AG04449 (cell line): ENCODE measurements at places on chromosomes 1 and 21.

DNA sequence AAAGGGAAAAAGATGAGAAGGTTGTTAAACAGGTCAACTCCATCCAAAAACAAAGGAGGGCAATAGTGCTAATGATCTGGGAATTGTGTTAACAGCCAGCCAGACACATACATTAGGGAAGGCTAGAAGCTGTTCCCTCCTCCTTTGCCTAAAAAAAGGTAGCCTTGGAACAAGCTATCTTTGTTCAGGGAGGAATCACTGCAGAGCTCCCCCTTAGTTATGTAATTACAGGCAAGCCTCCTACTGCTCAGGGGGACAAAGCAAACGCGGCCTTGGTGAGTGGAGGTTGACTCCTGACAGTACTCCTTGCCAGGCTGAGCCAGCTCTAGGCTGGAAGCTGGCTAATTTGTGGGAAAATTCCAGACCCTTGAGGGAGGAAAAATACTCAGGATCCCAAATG lies 97.6 kb downstream of the VAV3 start:
- no peak for DNase-seq

- no peak for DNase-seq
Observed at GRCh38 chr1:17668624-17669175, 86.4 kb upstream of the ACTL8 start.

- DNase-seq: no peak
Observed at GRCh38 chr21:33196941-33197374, 32.8 kb upstream of the IFNAR2 start.

DNA sequence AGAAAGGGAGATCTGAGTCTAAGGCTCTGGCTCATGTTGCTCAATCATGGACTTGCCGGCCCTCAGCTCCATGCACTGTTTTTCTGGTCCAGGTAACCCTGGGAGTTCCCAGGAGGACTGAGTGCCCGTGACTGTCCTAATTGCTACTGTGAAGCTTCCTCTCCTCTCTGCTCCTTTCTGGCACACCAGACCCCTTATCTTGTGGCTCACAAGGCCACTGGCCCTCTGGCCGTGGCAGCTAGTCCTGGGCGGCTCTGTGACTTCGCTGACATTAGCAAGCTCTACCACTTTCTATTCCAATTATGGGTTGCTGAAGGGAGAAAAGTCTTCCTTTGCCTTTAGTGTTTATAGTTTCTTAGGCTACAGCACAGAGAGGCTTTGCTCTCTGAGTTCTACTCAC lies 380.2 kb downstream of the RWDD3 start:
- no peak for DNase-seq

- no peak for DNase-seq
Observed at GRCh38 chr1:56574794-56575193, 4.6 kb downstream of the PLPP3 start.

- no peak for DNase-seq
Observed at GRCh38 chr1:59193443-59194093, 103.3 kb upstream of the FGGY start.

DNA sequence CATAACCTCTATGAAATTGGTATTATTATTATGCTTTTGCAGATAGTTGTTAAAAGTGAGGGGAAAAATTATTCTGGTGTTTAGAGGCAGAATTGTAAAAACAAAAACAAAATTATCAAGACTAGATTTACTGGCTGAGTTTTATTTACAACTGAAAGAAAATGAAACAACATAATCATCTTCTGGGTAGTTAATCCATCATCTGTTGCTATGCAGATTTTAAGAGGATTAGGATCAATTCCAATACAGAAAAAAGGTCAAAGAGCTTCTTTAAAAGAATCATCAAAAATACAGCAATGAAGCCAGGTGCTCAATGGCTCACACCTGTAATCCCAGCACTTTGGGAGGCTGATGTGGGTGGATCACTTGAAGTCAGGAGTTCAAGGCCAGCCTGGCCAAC lies 8.3 kb downstream of the GOLT1A start:
- DNase-seq: no peak

GRCh38 chr1:38139738-38140487 lies 93.3 kb upstream of the POU3F1 start:
- DNase-seq: no peak

DNA sequence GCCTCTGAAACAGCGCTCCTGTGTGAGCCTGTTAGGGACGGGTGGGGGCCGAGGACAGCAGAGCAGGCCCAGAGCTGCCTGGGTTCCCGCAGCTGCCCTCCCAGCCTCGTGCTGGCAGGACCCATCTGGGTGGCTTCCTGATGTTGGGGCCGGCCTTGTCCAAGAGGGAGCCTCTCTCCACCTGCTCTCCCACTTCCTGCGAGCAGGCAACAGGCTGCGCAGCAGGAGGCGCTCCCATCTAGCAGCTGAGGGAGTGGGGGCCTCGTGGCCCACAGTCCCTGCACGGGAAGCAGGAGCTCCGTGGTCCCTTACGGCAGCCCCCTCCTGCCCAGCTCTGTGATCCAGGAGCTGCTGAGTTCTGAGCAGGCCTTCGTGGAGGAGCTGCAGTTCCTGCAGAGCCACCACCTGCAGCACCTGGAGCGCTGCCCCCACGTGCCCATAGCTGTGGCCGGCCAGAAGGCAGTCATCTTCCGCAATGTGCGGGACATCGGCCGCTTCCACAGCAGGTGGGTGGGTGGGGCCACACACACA lies 68.0 kb downstream of the TRIM11 start:
- no peak for DNase-seq

- no peak for DNase-seq
Observed at GRCh38 chr1:30732277-30732996, 9.1 kb upstream of the MATN1 start.

DNA sequence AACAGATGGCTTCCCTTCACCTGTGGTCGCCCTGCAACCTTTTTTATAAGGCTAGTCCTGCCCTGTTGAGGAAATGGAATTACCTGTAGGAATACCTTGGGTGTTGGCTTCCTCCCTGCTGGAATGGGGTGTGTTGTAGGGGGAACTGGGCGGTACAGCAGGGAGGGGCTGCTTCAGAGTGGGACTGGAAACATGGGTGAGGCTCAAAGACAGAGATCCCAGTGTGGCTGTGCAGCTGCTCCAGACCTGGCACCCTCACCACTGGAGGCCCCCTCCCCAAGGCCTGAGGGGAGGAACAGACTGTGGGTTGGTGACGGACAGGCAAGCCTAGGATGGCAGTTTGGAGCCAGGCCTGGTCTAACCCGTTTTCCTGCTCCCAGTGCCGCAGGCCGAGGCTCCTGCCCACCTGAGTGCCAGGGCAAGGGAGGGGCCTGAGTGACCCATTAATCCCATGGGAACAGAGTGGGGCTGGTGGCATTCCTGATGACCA lies 4.5 kb downstream of the EFNA3 start:
- DNase-seq: no peak

DNA sequence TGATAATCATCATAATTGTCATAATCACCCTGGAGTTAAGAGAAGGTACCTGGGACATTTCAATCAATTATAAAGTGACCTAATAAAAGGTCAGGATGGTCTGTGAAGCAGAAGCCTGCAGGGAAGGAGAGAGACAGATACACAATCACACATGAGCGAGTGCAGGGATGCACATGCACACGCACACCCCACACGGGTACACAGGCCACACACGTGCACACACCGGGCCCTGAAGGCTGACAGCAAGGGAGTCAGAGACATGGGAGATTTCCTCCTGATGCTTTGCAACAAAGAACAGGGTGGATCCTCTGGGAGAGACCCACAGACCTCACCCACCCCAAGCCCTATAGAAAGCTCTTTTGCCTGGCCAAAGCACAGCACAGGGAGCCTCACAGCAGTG lies 82.3 kb upstream of the ZC3H12A start:
- DNase-seq: no peak

- no peak for DNase-seq
Observed at GRCh38 chr1:55381491-55381890, 166.3 kb upstream of the USP24 start.

- no peak for DNase-seq
Observed at GRCh38 chr21:39630191-39630591, 17.5 kb downstream of the B3GALT5 start.

GRCh38 chr1:201026234-201026633 lies 2.7 kb upstream of the KIF21B start:
- DNase-seq: no peak

- no peak for DNase-seq
Observed at GRCh38 chr1:158043232-158043631, 49.8 kb downstream of the KIRREL1 start.

DNA sequence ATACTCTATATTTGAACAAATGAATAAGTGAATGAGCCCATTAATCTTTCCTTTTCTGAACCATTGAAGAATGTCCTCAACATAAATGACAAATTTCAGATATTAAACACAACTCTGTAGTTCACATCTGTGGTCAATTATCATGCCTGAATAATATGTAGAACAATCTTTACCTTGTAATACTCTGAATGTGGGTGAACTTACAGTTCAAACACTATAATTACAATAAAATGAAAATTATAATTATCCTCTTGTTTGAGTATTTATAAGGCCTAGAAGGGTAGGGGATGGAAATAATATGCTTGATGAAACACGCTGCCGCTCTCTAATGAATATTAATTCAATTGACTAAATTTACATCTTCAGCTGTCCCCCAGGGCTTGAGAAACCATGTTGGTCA lies 8.7 kb upstream of the SFPQ start:
- no peak for DNase-seq

DNA sequence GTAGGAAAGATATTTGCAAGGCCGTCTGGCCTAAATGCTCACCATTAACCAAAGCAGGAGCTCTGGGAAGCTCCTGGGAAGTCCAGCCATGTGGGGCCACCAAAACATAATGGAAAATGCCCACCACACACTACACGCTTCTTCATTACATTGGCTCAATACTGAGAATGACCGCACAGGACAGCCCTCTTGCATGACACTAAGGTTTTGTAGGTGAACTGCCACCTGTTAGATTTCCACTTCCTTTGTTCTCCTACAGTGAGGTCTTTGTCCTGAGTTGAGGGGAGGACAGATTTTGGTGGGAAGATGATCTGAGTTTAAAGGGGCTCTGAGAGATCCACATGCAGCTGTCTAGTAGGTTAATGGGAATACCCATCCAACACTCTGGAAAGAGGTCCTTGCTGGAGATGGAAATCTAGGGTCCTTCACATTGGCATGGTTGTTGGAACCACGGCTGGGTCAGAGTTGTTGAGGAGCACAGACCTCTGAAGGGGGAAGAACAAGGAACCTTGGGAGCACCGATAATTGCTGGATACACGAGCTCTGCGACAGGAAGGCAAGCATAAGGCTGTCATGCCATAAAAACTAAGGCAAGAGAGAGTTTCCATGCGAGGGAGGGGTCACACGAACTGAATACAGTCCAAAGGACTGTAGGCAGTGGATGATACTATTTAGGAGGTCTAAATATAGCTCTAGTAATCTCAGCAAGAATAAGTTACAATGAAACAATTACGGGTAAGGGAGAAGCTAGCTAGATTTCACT lies 105.5 kb upstream of the IRF2BP2 start:
- no peak for DNase-seq

GRCh38 chr21:26845066-26845758 lies at the start of gene ADAMTS1:
TSS of gene ADAMTS1 (minus strand) at chr21:26845409. CDS start at chr21:26844954, 455 bp downstream.
- no peak for DNase-seq

GRCh38 chr1:181424786-181425403 lies 58.4 kb upstream of the CACNA1E start:
- no peak for DNase-seq

DNA sequence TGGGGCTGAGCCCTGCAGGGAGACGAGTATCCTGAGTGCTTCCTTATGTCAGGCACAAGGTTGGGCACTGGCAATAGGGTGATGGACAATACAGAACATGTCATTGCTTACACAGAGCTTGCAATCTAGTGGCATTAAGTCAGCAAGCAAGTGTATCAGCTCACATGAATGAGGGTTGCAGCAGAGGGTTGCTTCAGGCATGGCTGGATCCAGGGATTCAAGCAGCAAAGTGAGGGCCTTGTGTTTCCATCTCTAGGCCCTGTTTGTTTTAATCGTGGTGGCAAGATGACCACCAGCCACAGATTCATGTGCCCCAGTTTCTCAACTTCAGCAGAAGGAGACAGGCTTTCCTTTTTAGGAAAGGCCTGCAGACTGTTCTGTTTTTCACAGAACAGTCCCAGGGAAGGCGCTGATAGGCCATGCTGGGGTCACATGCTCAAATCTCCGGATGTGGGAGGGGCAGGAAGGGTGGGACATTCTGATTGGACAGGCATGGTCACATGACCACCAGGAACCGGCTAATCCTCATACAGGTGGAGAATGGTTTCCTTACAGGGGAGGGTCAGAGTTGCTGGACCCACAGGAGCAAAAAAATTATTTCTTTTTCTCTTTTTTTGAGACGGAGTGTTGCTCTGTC lies 14.4 kb downstream of the PLOD1 start:
- DNase-seq: no peak

- DNase-seq: no peak
Observed at GRCh38 chr1:109827986-109828385, 64.3 kb upstream of the EPS8L3 start.

GRCh38 chr21:37507716-37508115 lies 141.1 kb downstream of the DYRK1A start:
- no peak for DNase-seq

DNA sequence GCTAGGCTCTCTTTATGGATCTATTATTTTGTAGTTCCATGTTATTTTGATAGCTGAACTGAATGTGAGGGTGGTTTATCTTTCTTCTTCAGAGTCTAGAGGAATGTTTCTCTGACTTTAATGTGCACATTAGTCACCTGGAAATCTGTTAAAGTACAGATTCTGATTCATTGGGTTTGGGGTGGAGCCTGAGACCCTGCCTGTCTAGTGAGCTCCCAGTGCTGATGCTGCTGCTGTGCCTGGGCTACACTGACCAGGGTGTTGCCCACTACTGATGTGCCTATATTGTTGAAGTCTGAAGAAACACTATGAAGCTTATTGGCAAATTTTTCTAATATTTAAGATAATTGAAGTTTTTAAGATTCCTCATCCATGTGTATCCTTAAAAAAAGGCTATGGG lies 35.9 kb downstream of the CD46 start:
- DNase-seq: no peak

DNA sequence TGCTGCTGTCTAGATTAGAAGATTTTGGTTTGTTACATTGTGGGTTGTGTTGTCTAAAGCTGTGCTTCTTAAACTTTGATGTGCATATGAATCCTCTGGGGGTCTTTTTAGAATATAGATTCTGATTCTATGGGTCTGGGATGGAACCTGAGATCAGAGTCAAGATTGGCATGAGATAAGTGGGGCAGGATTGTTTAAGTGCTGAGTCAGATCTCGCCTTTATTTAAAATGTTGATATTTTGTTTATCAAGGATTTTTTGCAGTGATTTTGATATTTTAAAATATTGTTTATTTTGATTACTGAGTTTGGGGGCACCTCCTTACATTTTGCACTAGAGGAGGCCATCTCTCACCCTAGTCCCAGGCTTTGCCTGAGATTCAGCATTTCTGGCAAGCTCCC lies 114.8 kb downstream of the LAMC2 start:
- no peak for DNase-seq

DNA sequence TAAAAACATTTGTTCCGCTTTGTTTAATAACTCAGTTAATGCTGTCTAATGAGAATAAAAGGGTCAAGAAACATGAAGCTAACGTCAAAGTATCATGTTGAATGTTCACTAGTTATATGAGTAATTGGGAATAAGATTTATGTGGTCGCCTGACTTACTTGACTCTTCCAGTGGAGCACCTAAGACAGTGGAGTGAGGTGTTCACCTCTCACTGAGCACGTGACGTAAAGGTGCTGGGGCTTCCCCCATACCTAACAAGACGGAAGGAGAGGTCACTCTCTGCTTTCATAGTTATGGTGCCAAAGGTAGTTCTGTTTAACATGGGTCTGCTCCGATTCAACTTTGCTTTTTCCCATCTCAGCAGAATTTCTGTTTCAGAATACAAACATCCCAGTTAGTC lies 686 bp downstream of the KMO start:
- DNase-seq: no peak

GRCh38 chr1:90391126-90391525 lies 326.0 kb downstream of the BARHL2 start:
- no peak for DNase-seq
